ENCODE measurements at places on chromosomes 1 and 21.

DNA sequence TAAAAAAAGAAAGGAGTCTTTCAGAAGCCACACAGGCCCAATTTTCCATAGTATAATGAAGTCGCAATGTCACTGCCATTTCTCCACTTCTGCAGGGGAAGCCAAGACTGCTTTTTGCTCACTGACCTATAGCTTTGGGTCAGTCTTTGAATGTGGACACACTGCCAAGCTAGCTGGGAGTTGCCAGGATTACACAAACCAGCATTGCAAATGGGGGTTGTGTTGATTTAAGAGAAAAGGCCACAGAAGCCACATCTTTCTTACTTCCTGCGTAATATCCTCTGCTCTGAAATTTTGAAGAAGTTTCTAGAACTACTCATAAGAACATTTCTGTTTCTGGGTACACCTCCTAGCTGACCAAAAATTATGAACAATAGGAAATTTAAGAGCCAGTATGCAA is 45.8 kb upstream of the SAMSN1 start:
- peak; percentile 98 for DNase-seq

- DNase-seq = no peak
Observed at GRCh38 chr1:115865704-115866380, 24.9 kb upstream of the NHLH2 start.

DNA sequence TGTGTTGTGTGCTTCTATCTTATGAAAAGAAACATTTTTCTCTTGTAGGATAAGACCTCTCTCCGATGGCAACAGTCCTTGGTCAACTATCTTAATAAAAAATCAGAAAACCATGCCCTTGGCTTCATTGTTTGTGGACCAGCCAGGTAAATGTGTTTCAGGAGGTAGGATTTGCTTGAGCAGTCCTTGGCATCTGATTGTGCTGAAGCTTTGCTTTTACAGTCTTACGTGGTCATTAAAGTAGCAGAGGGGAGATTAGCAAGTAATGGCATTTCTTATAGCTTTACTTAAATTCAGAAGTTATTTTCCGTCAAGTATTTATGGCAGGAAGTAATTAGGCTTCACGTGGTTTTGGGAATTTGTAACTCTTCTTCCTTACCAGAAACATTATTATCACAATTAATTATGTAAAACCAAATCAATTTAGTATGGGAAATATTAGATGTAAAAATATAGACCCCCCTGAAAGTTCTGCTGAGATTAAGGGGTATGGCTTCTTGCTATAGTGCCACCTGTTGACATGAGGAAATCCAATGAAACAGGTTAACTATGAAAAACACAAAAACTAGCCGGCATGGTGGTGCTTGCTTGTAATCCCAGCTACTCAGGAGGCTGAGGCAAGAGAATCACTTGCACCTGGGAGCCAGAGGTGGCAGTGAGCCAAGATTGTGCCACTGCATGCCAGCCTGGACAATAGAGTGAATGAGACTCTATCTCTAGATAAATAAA is 49.0 kb downstream of the MAP3K21 start:
- DNase-seq = no peak

DNA sequence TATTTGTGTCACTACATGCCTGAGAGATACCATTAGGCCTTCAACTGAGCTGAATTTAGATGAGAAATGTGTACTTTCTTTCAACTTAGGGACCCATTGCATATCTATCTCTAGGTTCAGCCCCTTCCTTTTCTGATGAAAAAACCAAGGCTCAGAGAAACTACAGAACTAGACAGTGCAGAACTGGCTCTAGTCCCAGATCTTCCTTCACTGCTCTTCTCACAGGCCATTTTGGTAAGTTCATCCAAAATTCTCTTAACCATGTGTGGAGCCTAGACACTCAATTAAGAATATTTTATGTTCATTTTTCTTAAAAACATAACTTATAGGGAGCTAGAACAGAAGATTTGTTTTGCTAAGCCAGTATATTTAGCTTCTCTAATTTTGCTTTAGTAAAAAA is 128.9 kb downstream of the ASTN1 start:
- no peak for DNase-seq

DNA sequence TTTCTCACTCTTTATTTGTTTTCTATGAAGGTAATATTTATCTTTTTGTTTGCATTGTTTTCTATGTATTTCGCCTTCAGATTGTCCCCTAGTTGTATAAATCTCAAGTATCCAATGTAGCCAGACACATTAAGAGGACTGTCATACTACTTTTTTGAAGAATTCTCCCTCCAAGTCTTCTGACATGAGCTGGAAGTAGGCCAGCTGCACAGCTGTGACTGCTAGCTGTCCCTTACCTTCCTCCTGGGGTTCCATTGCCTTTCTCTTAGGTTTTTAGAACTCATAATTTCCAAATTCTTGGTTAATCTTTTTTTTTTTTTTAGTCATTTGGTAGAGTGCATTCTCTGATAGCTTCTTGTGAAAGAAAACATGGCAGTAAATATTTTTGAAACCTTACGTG is 46.2 kb downstream of the MTR start:
- no peak for DNase-seq

- no peak for DNase-seq
Observed at GRCh38 chr21:42319851-42320572, 4.8 kb upstream of the TFF3 start.

DNA sequence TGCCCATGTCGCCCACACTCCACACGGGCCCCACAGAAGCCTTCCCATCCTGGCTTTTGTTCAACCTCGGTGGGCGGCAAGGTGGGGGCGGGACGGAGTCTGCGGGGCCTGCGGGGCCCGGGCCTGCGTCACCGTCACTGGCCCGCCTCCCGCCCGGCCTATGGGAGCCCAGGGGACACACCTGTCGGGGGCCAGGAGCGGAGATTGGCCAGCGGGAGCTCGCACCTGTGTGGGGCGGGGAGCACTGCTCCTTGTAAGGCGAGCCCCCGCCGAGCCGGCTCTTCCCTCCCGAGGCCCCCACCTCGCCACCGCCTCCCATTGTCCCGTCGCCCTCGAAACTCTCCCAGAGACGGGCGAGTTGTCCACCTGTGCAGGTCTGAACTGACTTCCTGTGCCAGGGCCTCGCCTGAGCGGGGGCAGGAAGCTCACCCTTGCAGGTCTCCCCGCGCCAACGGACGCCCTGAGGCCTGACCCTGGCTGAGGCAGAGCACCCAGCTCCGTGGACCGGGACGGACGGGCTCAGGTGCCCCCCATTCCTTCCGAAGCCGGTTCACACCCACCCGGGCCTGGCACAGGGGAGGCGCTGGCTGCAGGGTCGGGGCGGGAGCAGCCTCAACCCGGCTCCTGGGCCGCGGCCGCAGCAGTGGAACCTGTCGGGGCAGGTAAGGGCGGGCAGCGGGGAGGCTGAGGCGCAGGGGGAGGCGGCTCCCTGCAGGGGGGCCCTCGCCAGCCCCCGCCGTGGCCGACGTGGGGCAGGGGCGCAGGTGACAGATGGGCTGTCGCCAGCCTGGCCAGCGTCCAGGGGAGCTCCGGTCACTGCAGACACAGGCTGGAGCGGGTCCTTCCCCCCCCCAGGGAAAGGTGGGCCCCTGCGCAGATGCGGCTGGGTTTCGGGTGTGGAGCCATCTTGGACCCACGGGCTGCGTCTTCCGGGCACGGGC is 10.8 kb upstream of the TTLL10 start:
- DNase-seq = no peak

DNA sequence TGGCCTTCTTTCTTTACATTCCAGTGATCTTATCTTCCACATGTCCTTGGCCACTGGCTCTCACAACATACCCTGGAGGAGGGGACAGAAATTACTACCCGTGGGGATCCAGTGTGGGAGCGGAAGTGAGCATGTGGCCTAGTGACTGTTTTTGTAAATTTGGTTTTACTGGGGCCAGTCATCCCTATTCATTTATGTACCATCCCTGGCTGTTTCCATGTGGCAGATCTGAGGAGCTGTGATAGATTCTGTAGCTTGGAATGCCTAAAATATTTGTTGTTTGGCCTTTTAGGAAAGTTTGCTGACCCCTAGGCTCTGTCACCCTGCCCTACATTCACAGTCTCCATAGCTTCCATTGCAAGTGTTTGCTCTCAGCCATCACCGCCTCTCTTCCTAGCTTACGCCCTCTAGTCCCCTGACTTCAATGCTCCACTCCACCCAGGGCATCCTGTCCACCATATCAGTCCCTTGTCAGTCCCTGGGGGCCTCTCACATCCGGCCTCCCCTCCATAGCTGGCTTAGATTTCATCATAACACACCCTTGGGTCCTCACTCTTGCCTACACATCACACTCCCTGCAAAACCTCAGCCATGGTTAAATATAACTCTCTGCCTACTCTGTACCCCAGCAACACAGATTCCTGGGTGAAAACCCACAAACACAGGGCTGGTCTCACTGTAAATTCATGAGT is 25.8 kb downstream of the DHCR24 start:
- peak; percentile 58 for DNase-seq

DNA sequence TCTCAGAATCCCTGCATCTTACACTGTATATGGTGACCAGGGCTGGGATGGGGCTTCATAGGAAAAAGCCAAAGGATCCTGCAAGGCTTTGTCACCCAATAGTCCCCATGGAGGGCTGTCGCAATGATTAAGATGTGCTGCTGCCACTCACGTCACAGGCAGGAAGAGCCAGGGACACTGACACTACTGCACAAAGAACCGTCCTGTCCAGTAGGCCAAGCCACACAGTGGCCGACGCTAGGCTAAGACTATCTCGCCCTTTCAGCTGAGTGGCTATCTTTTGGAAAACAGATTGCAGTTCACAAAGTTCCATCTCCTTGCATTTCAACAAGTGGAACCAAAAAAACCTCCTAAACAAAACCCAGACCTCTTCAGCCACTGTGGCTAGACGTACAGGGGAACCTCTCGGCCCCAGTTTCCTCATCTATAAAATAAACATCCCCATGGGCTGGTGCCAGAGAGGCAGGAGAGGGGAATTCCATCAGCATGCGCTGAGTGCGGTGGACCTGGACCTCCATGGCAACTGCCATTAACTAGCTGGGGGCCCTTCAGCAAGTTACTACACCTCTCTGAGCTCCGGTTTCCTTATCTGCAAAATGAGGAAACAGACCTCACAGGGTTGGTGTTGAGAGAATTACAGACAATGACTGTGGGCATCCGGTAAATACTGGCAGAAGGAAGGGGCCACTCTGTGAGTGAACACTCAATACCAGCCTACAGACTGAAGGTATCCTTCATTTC is 8.7 kb downstream of the CAPZB start:
- DNase-seq = peak; percentile 85

- no peak for DNase-seq
Observed at GRCh38 chr1:63126104-63126503, 196.3 kb upstream of the FOXD3 start.

- DNase-seq = no peak
Observed at GRCh38 chr1:201353186-201353940, 24.1 kb downstream of the TNNT2 start.

GRCh38 chr21:14522736-14523135 is 23.4 kb downstream of the SAMSN1 start:
- no peak for DNase-seq

GRCh38 chr1:47709019-47709871 is 271.4 kb downstream of the FOXD2 start:
- peak; percentile 71 for DNase-seq

DNA sequence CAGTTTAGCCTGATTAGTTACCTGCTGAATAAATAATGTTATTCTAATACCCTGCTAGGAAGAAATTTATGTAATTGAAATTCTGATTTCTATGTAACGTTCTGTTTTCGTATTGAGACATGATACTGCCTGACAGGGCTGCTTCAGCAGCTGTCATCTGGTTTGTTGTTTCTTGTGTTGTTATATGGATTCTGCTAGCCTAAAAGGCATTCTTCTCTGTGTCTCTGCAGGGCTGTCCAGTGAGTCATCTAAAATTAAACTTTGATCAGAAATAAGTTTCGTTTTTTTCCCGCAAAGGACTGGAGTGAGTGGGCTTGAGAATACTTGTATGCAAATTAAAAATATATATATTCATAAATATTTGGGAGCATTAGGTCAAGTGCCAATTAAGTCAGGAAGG is 93.0 kb downstream of the DYRK1A start:
- peak; percentile 73 for DNase-seq

- no peak for DNase-seq
Observed at GRCh38 chr1:228940526-228940925, 205.2 kb downstream of the RHOU start.

All from choroid plexus epithelial cell (primary cell).